ENCODE measurements at places on chromosomes 16 and 17.
A peak's percentile ranks its signal among the peaks of the same experiment; 100 is the strongest.

- DNase-seq: peak; percentile 60
Measured at GRCh38 chr17:44584443-44584842, 27.2 kb downstream of the FZD2 start.

- DNase-seq: no peak
Measured at GRCh38 chr16:54942353-54942943, 11.8 kb downstream of the IRX5 start.

DNA sequence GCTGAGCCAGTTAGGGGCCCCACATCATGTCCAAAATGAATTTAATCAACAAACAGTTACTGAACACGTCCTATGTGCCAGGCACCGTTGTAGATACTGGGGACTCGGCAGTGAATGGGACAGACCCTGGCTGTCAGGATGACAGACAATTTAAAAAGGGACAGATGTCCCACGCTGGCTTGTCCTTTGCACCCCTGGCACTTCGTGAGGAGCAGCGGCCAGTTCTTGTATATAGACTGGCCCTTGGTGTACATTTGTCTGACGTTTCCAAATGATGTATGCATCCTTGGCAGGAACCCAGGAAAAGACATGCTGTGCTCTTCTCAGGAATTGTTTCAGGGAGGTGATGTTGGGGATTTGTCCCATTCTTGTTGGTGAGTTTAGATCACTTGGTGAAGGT lies 21.1 kb downstream of the IL4R start:
- peak; percentile 32 for DNase-seq

GRCh38 chr17:40553694-40554534 lies 11.4 kb downstream of the CCR7 start:
- peak; percentile 70 for DNase-seq

GRCh38 chr16:22300427-22301071 lies 3.3 kb downstream of the POLR3E start:
- peak; percentile 57 for DNase-seq

DNA sequence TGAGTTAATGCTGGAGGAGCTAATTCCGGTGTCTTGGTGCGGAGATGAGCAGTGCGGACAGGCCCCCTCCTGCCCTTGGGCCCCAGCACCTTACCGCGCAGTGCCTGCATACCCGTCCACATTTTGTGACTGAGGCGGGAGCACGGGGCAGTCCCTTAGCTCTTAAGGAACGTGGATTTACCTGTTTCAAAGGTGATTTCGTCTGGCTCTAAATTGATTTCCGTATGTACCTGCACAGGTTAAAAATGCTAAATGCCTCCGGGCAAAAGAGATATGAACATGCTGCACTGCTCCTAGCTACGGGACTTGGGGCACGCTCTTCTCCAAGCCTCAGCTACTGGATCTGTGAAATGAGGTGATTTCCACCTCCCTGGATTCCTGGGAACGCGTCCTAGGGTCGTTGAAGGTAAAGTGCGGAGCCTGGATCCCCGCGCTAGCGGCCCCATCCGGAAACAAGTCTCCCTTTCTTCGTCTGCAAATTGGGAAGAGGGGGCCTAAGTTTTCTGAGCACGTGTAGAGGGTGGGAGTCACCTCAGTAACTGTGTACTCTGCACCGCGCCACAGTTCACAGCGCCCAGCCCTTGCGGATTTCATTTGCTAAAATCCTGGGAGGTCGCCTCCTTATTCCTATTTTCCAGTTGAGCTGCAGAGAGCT lies 669 bp upstream of the CRISPLD2 start:
- DNase-seq: no peak

DNA sequence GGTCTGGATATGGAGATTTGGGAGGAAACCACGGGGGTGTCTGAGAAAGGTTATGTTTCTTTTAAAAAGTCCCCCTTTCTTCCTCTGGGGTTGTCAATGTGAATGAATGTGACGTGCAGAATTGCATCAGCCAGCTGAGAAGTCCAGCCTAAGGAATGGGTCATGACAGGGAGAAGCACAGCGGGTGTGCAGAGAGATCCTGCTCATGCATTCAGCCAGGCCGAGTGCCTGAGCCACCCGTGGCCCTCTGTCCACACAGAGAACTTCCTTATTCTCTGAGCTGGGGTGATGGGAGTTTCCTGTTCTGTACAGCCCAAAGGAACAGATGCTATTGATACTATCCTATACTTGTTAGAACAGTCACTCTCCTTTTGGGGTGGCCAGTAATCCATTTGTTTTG lies 117.9 kb downstream of the CPPED1 start:
- DNase-seq: no peak

DNA sequence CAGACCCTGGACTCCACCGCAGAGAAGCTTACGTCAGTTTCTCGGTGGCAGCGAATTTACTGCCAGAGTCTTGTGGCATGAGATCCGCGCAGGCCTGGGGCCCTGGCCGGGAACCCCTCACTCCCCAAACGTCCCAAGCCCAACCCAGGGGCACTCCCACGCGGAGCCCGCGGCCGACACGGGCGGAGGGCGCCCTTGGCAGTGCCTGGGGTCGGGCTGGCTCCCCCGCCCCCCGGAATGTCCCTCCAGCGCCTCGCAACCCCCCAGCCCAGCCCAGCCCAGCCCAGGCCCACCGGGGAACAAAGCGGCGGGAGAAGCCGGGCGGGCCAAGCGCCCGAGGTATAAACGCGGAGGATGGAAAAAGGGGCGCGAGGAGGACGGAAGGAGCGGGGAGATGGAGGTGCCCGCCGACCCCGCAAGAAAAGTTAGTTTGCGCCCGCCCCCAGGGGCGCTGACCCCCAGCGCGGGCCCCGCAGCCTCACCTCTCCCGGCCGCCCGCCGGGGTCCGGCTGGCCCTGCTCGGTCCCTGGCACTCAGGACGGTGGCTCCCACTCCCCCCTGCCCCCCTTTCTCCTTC lies 330 bp downstream of the CASKIN2 start:
- DNase-seq: no peak

GRCh38 chr16:14280541-14280940 lies 209.4 kb downstream of the MRTFB start:
- no peak for DNase-seq

DNA sequence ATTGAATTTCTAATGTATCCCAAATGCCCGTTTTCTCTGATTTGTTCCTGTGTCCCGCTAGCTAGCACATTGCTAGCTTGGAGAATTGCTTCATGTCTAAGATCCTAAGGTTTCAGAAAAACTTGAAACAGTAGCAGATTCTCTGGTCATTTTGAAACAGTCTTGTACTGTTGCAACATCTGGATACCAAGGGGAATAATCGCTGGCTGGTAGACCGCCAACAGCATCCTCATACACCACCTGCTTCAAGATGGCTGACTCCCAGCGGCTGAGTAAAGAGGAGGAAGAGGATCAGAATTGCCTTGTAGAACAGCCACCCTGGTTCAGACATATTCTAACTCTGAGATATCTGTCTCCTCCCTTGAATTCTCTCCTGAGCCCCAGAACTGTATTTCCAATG lies 226.7 kb upstream of the ELAC2 start:
- peak; percentile 92 for DNase-seq

DNA sequence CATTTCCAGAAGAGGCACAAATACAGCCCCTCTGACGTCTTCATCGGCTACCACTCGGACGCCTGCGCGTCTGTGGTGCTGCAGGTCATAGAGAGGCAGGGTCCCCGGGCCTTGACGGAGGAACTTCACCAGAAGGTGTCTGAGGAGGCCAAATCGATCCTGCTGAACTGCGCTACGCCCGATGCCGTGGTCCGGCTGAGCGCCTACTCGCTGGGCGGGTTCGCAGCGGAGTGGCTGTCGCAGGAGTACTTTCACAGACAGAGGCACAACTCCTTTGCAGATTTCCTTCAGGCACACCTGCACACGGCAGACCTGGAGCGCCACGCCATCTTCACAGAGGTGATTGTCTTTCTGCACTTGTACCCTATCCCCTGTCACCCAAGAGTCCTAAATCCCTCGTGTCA lies 67.0 kb upstream of the ENDOV start:
- DNase-seq: no peak

GRCh38 chr17:9258115-9259015 lies 237.1 kb downstream of the NTN1 start:
- no peak for DNase-seq

GRCh38 chr16:17970816-17971331 lies 365.7 kb downstream of the NPIPA8 start:
- peak; percentile 50 for DNase-seq

Measured in muscle of leg (tissue), 16 donors.